ENCODE measurements at places on chromosomes 16 and 17. TPM values are rescaled to one million over a fixed set of nuclear protein-coding genes. Genes with fewer than 3 reads are reported as not detected.
A peak's percentile ranks its signal among the peaks of the same experiment; 100 is the strongest.

DNA sequence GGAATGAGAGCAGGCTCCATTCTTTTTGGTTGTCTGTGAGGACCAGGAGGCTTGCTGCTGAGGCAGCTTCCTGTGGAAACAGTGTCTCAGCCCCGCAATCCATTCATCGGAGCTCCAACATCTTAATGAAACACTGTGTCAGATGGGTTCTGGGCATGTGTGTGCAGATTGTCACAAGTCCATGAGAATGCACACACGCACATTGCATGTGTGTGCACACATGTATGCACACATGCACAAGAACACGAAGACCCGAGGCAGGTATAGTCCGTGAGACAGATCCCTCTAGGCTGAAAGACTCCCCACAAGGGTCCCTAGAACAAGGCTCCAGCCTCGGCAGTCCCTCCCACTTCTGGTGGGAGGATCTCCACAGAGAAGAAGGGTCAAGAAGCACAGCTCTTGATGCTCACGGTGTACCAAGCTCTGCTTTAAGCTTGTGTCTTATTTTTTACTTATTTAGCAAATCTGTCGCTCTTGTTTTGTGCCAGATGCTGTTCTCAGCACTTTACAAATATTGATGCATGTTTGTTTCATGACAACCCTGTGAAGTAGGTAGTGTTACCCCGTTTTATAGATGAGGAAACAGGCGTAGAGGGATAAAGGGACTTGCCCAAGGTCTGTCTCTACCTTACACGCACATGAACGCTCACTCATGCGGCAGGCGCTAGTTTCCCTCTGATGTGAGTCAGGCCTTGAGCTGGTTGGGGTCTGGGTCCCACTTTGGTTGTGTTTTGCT lies 213.1 kb downstream of the SEC14L1 start:
- H3K27me3 ChIP-seq: no peaks in the 10 kb centered on the region
- no peak for DNase-seq
- no peaks in the 10 kb centered on the region for H3K4me1 ChIP-seq
- peak overlapping the region; percentile 16 for H3K27ac ChIP-seq

GRCh38 chr16:49545741-49546448 lies 172.3 kb downstream of the C16orf78 start:
- no peaks in the 10 kb centered on the region for H3K4me1 ChIP-seq
- H3K4me3 ChIP-seq: no peak overlapping the region
- H3K27ac ChIP-seq: no peak overlapping the region
- no peaks in the 10 kb centered on the region for H3K36me3 ChIP-seq
- no peaks in the 10 kb centered on the region for H3K27me3 ChIP-seq
- DNase-seq: no peak

GRCh38 chr16:67187175-67187890 lies 2.6 kb downstream of the EXOC3L1 start:
- H3K27ac ChIP-seq: no peak overlapping the region
- peaks cover 26% of the 10 kb centered on the region for H3K4me1 ChIP-seq
- no peak overlapping the region for H3K4me3 ChIP-seq
- H3K36me3 ChIP-seq: no peaks in the 10 kb centered on the region
- DNase-seq: no peak

FAM171A2 gene
- 0.94 TPM for total RNA-seq

DNA sequence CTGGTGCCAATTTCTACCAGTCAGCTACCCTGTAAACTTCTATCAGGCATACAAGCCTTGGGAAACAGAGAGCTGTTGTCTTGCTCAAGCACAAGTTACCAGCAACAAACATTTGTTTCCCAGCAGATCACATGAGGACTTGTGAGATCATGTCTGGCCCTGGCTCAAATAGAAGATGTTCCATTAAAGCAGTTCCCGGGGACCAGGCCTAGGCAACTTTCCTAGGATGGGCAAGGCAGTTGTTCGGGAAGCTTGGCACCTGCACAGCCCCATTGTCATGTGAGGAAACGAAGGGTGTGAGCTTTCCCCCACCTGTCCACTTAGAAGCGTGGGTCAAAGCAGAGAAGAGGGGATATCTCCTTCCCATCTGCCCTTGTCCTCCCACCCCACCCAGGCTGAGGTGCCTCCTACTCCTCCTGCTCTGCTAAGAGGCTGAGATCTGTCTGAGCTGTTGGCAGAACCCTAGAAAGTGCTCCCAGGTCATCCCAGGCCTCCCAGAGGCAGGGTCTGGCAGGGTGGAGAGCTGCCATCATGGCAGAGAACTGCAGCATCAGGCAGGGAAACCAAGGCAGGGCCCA lies 11.2 kb upstream of the SLC47A2 start:
- peak overlapping the region; percentile 85 for H3K27ac ChIP-seq
- H3K36me3 ChIP-seq: no peaks in the 10 kb centered on the region
- DNase-seq: no peak
- no peak overlapping the region for H3K4me3 ChIP-seq
- H3K27me3 ChIP-seq: no peaks in the 10 kb centered on the region

- no peaks in the 10 kb centered on the region for H3K27me3 ChIP-seq
- DNase-seq: no peak
- no peak overlapping the region for H3K4me3 ChIP-seq
Measured at GRCh38 chr16:26981266-26981938, 85.3 kb upstream of the C16orf82 start.

HSD11B2 gene
- total RNA-seq: 139 TPM

- H3K4me3 ChIP-seq: no peak overlapping the region
- no peaks in the 10 kb centered on the region for H3K27me3 ChIP-seq
- H3K27ac ChIP-seq: peak overlapping the region; percentile 45
- H3K4me1 ChIP-seq: peaks cover 5% of the 10 kb centered on the region
- no peak for DNase-seq
- no peaks in the 10 kb centered on the region for H3K36me3 ChIP-seq
Measured at GRCh38 chr17:66387392-66387981, 85.1 kb downstream of the PRKCA start.
